ENCODE measurements at places on chromosomes 12 and 14.
A peak's percentile ranks its signal among the peaks of the same experiment; 100 is the strongest.

DNA sequence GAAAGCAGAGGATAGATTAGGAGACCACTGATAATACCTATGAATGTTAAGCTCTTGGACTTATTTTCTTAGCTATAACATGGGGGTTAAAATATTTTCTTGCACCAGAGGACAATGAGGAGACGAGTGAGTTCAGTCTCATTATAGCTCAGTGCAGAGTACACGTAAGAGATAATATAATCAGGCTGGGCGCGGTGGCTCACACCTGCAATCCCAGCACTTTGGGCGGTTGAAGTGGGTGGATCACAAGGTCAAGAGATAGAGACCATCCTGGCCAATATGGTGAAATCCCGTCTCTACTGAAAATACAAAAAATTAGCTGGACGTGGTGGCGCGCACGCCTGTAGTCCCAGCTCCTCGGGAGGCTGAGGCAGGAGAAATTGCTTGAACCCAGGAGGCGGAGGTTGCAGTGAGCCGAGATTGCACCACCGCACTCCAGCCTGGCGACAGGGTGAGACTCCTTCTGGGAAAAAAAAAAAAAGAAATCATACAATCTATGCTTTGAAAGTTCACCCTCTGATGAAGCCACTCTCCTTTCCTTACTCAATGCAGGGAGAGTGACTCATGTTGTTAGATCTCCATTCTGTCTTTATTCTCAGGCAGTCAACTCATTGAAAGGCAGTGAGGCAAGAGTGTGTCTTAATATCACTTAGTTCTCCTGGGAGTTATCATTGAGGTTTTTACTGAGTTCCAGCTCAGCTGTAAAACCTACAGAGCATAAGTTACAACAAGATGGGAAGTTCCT lies 134.2 kb downstream of the SYNE2 start:
- no peak overlapping the region for H3K27ac ChIP-seq
- no peak for DNase-seq
- H3K4me1 ChIP-seq, result peaks cover 10% of the 10 kb centered on the region
- peaks cover 53% of the 10 kb centered on the region for H3K36me3 ChIP-seq
- H3K27me3 ChIP-seq, result no peaks in the 10 kb centered on the region

GRCh38 chr12:98397323-98398105 lies 117.9 kb upstream of the TMPO start:
- H3K27ac ChIP-seq, result peak overlapping the region; percentile 56
- DNase-seq, result peak; percentile 90
- peak overlapping the region; percentile 74 for H3K4me3 ChIP-seq

GRCh38 chr14:89955022-89955744 lies 544 bp upstream of the TDP1 start:
- peak overlapping the region; percentile 97 for H3K4me3 ChIP-seq
- H3K27ac ChIP-seq, result peak overlapping the region; percentile 94
- DNase-seq, result no peak
- H3K4me1 ChIP-seq, result peaks cover 58% of the 10 kb centered on the region

DNA sequence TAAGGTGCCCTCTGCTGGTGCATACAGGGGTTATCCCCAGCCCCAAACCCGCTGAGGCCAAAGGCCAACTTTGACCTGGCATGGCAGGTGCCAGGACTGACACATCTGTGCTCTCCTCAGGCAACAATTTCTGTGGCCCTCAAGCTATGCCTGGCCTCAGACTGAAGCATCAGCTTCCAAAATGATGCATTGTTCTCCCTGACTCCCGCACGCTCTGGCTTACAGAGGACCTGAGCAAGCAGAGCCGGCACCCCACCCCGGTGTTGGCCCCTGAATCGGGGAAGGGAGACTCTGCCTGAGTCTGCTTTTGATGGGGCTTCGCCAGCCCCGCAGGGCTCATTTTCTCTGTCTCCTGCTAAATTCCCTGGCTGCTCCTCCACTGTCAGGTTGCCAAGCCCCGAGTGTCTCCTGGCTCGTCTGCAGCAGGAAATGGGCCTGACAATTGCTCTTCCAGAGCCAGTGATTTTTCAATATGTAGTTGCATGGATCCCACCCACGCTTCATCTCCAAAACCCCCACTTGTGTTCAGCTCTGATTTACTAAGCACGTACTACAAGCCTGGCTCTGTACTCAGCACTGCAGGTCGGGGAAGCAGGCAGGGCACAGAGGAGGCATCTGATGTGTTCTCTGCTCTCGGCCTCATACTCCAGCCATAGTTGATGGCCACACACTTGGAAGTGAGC lies 126.1 kb downstream of the SLC38A6 start:
- no peak overlapping the region for H3K4me3 ChIP-seq
- peaks cover 15% of the 10 kb centered on the region for H3K27me3 ChIP-seq
- no peak for DNase-seq
- no peaks in the 10 kb centered on the region for H3K36me3 ChIP-seq
- H3K4me1 ChIP-seq, result peaks cover 12% of the 10 kb centered on the region
- H3K27ac ChIP-seq, result no peak overlapping the region

DNA sequence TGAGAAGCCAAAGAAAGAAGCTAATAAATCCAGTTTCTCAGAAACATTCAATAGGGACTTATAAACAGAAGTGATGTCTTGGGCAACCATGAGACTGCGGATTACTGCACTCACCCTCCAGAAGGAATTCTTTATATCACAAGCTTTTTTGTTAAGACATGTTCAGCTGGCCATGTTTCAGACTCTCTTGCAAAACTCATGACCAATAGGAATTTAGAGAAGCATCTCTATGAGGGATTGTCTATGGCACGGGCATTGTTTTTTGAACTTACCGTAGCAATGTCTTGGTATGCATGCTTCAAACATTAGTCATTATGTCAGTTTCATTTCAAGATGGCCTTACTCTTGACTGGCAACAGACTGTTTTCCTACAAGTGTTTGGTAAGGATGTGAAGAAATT lies 15.5 kb upstream of the ZNF268 start:
- no peak overlapping the region for H3K27ac ChIP-seq
- H3K4me1 ChIP-seq, result no peaks in the 10 kb centered on the region
- no peaks in the 10 kb centered on the region for H3K36me3 ChIP-seq
- no peak for DNase-seq

DNA sequence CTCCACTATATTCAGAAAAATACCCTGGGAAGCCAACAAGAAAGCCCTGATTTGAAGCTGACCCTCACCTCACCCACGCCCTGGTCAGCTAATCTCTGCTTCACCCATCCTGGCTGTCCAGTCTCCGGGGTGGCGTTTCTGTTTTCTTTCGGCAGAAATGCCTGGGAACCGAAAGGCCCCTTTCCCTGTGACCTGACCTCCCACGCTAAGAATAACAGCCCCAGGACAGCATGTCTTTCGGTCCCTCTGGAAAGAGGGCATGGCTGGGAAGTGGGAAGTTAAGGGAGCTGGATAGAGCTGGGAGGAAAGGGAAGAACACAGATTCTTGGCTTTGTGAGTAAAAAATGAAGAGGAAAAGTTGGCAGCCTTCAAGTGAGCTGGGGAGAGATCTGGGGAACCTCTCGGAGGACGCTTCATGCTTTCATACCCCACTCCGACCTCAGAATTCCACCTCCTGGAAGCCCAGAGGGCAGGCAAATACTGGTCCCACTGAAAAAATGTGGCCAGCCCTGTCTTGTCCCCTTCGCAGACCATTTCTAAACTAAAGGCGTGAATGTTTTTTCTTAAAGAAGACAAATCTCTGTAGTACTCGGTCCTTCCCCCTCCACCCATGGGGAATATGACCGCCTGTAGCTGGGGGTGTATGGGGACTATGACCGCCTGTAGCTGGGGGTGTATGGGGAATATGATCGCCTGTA lies 163.0 kb upstream of the FKBP4 start:
- no peak overlapping the region for H3K27ac ChIP-seq
- peaks cover 54% of the 10 kb centered on the region for H3K27me3 ChIP-seq
- DNase-seq, result no peak
- H3K36me3 ChIP-seq, result no peaks in the 10 kb centered on the region
- no peaks in the 10 kb centered on the region for H3K4me1 ChIP-seq

DNA sequence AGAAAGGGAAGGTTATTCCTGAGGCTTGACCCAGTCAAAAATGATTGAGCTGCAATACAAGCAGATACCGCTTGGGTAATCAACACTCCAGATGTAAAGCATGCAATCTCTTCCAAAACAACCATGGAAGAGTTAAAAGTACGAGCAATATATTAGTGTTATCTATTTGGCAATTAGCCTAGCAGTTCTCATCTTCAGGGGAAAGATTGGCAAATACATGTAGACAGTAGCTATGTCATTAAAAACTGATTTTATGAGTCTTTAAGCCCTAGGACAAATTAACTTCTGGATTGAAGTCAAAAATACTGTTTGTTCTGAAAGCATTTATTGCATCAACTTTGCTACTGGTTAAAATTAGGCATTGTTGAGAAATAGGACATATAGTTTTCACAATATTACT lies 9.3 kb upstream of the GYS2 start:
- DNase-seq, result no peak
- no peak overlapping the region for H3K4me3 ChIP-seq
- H3K36me3 ChIP-seq, result peaks cover 22% of the 10 kb centered on the region

- no peak overlapping the region for H3K4me3 ChIP-seq
- H3K4me1 ChIP-seq, result peaks cover 11% of the 10 kb centered on the region
- no peak for DNase-seq
- H3K27me3 ChIP-seq, result no peaks in the 10 kb centered on the region
These were observed 22.8 kb downstream of the FMNL3 start for GRCh38 chr12:49684310-49684854.

DNA sequence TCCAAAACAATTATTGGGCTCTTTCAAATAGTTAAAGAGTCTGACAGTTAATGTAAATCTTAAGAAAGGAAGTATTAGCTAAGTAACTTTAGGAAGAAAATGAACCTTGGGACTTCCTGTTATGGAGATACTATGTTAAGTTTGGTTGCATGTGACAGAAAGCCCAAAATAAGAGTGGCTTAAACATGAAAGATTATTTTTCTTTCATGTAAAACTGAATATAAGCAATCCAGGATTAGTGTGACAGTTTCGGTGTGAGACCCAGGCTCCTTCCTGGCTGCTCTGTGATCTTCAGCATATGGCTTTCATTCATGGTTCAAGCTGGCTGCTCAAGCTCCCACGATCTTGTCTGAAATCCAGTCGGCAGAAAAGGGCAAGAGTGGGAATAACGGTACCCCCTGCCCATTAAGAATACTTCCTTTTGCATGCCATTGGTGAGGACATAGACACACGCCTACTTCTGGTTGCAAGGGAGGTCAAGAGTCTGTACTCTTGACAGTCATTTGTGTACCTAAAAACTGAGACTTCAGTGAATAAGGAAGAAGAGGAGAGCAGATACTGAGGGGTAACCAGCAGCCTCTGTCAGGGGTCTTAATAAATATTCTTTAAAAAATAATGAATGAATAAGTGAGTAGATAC lies 2.2 kb upstream of the RPAP3 start:
- H3K27me3 ChIP-seq, result peaks cover 3% of the 10 kb centered on the region
- peaks cover 24% of the 10 kb centered on the region for H3K36me3 ChIP-seq
- H3K4me1 ChIP-seq, result peaks cover 48% of the 10 kb centered on the region
- peak overlapping the region; percentile 85 for H3K27ac ChIP-seq

- no peak overlapping the region for H3K4me3 ChIP-seq
- no peak overlapping the region for H3K27ac ChIP-seq
- H3K4me1 ChIP-seq, result peaks cover 81% of the 10 kb centered on the region
- peaks cover 20% of the 10 kb centered on the region for H3K36me3 ChIP-seq
These were observed 15.8 kb downstream of the KRT7 start for GRCh38 chr12:52248541-52249461.

- H3K4me1 ChIP-seq, result peaks cover 3% of the 10 kb centered on the region
- H3K27ac ChIP-seq, result no peak overlapping the region
- peaks cover 30% of the 10 kb centered on the region for H3K27me3 ChIP-seq
- no peak overlapping the region for H3K4me3 ChIP-seq
These were observed 196.2 kb upstream of the C14orf180 start for GRCh38 chr14:104383088-104383995.

GRCh38 chr12:117662620-117663395 lies 301.4 kb upstream of the NOS1 start:
- no peak for DNase-seq
- no peaks in the 10 kb centered on the region for H3K36me3 ChIP-seq
- no peak overlapping the region for H3K27ac ChIP-seq
- no peak overlapping the region for H3K4me3 ChIP-seq
- H3K27me3 ChIP-seq, result no peaks in the 10 kb centered on the region

GRCh38 chr12:76318773-76319594 lies 29.2 kb downstream of the BBS10 start:
- no peak overlapping the region for H3K27ac ChIP-seq
- no peaks in the 10 kb centered on the region for H3K36me3 ChIP-seq
- no peak for DNase-seq
- no peak overlapping the region for H3K4me3 ChIP-seq
- H3K27me3 ChIP-seq, result peaks cover 5% of the 10 kb centered on the region

- no peaks in the 10 kb centered on the region for H3K4me1 ChIP-seq
- no peaks in the 10 kb centered on the region for H3K36me3 ChIP-seq
- H3K27ac ChIP-seq, result no peak overlapping the region
These were observed 403.7 kb upstream of the TMTC1 start for GRCh38 chr12:30187426-30187825.

GRCh38 chr14:62185078-62185477 lies 422.9 kb downstream of the SNAPC1 start:
- no peak overlapping the region for H3K4me3 ChIP-seq
- H3K27ac ChIP-seq, result no peak overlapping the region
- H3K36me3 ChIP-seq, result no peaks in the 10 kb centered on the region

- peaks cover 65% of the 10 kb centered on the region for H3K4me1 ChIP-seq
- H3K27me3 ChIP-seq, result no peaks in the 10 kb centered on the region
- no peak for DNase-seq
- peaks cover 21% of the 10 kb centered on the region for H3K36me3 ChIP-seq
- H3K27ac ChIP-seq, result no peak overlapping the region
These were observed 223.7 kb downstream of the CHST11 start for GRCh38 chr12:104680491-104680890.

- no peaks in the 10 kb centered on the region for H3K27me3 ChIP-seq
- H3K36me3 ChIP-seq, result peaks cover 52% of the 10 kb centered on the region
- no peak for DNase-seq
- H3K27ac ChIP-seq, result peak overlapping the region; percentile 71
These were observed 25.3 kb downstream of the PRPF40B start for GRCh38 chr12:49648712-49649003.

GRCh38 chr14:88937706-88938105 lies 113.3 kb downstream of the TTC8 start:
- H3K27ac ChIP-seq, result no peak overlapping the region
- H3K27me3 ChIP-seq, result no peaks in the 10 kb centered on the region
- no peak overlapping the region for H3K4me3 ChIP-seq
- H3K36me3 ChIP-seq, result no peaks in the 10 kb centered on the region
- H3K4me1 ChIP-seq, result no peaks in the 10 kb centered on the region

GRCh38 chr12:25397001-25397400 lies 146.3 kb upstream of the KRAS start:
- H3K4me1 ChIP-seq, result no peaks in the 10 kb centered on the region
- no peak overlapping the region for H3K27ac ChIP-seq
- peaks cover 42% of the 10 kb centered on the region for H3K27me3 ChIP-seq
- no peak overlapping the region for H3K4me3 ChIP-seq
- peaks cover 1% of the 10 kb centered on the region for H3K36me3 ChIP-seq

- no peaks in the 10 kb centered on the region for H3K27me3 ChIP-seq
- H3K4me1 ChIP-seq, result no peaks in the 10 kb centered on the region
- no peak overlapping the region for H3K27ac ChIP-seq
- DNase-seq, result no peak
- H3K4me3 ChIP-seq, result no peak overlapping the region
These were observed 184.5 kb downstream of the AKAP6 start for GRCh38 chr14:32513571-32514009.

- no peak overlapping the region for H3K27ac ChIP-seq
- no peaks in the 10 kb centered on the region for H3K36me3 ChIP-seq
- no peaks in the 10 kb centered on the region for H3K4me1 ChIP-seq
- H3K27me3 ChIP-seq, result no peaks in the 10 kb centered on the region
- no peak for DNase-seq
These were observed 170.1 kb downstream of the NRXN3 start for GRCh38 chr14:78340250-78340649.

- no peaks in the 10 kb centered on the region for H3K4me1 ChIP-seq
- H3K27me3 ChIP-seq, result peaks cover 31% of the 10 kb centered on the region
- no peak overlapping the region for H3K27ac ChIP-seq
- H3K36me3 ChIP-seq, result no peaks in the 10 kb centered on the region
- no peak overlapping the region for H3K4me3 ChIP-seq
These were observed 28.5 kb downstream of the PRIMA1 start for GRCh38 chr14:93759719-93760307.

All from activated naive CD4-positive, alpha-beta T cell treated with anti-CD3 and anti-CD28 coated beads, Interleukin-2, amount 10 ng/mL, durations not matched to agents 7 days and 5 days (primary cell).